ENCODE measurements at places on chromosomes 3 and 15. TPM values are rescaled to one million over a fixed set of nuclear protein-coding genes. Genes with fewer than 3 reads are reported as not detected.

Gene VPS13C
- total RNA-seq: 60.2 TPM

Gene CD86
- 20.2 TPM for total RNA-seq

Gene ROPN1
- 1.4 TPM for total RNA-seq

Gene PLA2G4B
- total RNA-seq: 0.24 TPM

Gene FILIP1L
- 189 TPM for total RNA-seq

Gene IGF2BP2
- 60.9 TPM for total RNA-seq

Gene CERS3
- 4.1 TPM for total RNA-seq

Gene KCNMB2
- 15.2 TPM for total RNA-seq

Gene ZDHHC19
- 6.7 TPM for total RNA-seq

Gene GASK1A
- 38.5 TPM for total RNA-seq

Gene FGF7
- total RNA-seq: 32.7 TPM

Gene TRAIP
- not detected for total RNA-seq

Measured in umbilical cord (tissue), 2 donors.